ENCODE measurements at places on chromosomes 1 and 21.

DNA sequence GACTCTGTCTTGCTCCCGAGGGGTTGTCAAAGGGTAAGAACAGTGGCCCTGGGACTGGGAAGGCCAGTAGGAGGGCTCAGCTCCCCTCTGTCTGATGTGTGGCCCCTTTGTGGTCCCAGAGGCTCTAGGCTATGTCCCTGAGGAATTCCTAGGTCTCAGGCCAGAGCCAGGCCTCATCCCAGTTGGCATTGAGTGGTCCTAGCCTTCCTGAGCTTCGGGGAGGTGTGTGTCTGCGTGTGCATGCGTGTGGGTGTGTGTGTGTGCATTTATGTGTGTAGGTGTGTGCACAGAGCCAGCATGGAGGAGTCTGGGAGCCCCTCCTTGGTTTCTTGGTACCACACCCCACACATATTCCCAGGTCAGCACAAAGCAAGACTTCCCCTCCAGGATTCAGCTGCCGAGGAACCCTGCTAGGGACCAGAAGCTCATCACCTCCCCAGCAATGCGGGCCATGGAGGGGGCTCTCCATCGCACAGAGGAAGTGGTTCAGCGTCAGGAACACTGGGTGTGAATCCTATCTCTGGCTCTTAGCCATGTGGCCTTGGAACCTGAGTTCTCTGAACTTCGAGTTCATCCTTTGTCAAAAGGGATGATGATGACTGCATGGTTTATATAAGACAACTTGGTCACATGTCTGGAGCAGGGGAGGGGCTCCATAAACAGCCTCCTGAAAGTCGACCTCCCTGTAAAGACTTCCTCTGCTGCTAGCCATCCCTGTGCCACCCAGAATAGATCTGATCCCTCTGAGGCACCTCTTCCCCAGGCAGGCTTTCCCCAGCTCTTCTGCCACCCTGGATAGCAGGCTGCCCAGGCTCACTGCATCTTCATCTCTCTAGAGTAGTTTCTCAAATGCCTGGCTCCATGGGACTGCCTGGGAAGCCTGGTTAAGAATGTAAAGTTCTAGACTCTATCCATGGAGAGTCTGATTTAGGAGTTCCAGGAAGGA is 8.3 kb upstream of the EPS8L3 start:
- no peak for DNase-seq

- DNase-seq: no peak
These were observed 429.3 kb upstream of the RUNX1 start for GRCh38 chr21:35478161-35479064.

- DNase-seq: no peak
These were observed 3.9 kb downstream of the ID3 start for GRCh38 chr1:23555270-23555985.

DNA sequence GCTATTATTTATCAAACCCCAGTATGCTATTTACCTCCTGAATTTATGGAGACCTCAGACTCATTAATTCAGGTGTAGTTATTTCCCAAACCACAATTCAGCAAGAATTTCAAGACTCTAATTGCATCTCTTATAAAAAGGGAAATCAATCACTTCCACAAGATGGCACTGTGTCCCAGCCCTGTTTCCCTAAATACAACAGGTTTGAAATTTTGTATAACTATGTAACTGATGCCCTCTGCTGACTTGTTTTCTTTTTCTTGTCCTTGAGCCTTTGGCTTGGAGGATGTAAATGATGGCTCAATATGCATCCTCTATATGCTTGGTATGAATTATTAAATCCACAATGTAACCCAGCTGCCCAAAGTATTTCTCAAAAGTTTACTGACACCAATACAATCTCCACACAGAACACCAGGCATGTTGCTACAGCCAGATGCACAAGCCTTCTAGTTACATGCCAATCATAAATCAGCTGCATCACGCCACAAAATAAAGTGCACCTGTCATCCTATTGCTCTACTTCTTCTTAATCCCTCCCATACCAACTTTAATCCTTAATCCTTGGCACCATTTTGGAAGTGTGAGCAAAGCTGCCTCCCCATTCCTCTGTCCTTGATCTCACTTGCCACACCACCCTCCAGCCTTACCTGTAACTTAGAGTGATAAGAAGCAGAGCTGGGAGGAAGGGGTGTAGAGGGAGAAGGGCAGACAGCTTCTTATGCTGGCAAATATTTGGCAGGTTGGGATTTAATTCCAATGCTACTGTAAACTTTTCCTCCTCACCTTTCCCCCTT is 9.0 kb downstream of the C1orf105 start:
- DNase-seq: peak; percentile 26

DNA sequence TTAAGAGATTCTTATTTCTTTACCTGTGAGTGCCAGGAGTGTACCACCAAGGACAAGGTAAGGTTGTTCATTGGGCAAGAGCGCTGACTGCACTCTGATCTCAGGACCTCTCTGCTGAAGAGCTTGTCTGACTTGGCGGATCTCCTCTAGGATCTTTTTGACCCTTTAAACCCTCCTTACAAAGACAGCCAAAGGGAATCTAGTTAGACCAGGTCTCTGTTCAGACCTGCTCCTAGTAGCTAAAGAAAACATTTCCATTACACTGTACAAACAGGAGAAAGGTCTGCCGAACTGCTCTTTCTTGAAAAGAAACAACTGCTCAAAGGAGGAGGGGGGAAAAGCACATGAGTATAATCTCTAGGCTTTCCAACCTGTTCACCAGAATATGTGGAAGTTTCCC is 49.3 kb downstream of the SMYD2 start:
- no peak for DNase-seq

- no peak for DNase-seq
These were observed 2.4 kb upstream of the THEM5 start for GRCh38 chr1:151855933-151856332.

- no peak for DNase-seq
These were observed 4.4 kb downstream of the DVL1 start for GRCh38 chr1:1344655-1345361.

GRCh38 chr1:3159121-3159520 is 90.1 kb downstream of the PRDM16 start:
- DNase-seq: no peak

- no peak for DNase-seq
These were observed 12.7 kb upstream of the B3GALNT2 start for GRCh38 chr1:235516862-235517446.

- no peak for DNase-seq
These were observed 9.6 kb downstream of the DUSP23 start for GRCh38 chr1:159790237-159790917.

DNA sequence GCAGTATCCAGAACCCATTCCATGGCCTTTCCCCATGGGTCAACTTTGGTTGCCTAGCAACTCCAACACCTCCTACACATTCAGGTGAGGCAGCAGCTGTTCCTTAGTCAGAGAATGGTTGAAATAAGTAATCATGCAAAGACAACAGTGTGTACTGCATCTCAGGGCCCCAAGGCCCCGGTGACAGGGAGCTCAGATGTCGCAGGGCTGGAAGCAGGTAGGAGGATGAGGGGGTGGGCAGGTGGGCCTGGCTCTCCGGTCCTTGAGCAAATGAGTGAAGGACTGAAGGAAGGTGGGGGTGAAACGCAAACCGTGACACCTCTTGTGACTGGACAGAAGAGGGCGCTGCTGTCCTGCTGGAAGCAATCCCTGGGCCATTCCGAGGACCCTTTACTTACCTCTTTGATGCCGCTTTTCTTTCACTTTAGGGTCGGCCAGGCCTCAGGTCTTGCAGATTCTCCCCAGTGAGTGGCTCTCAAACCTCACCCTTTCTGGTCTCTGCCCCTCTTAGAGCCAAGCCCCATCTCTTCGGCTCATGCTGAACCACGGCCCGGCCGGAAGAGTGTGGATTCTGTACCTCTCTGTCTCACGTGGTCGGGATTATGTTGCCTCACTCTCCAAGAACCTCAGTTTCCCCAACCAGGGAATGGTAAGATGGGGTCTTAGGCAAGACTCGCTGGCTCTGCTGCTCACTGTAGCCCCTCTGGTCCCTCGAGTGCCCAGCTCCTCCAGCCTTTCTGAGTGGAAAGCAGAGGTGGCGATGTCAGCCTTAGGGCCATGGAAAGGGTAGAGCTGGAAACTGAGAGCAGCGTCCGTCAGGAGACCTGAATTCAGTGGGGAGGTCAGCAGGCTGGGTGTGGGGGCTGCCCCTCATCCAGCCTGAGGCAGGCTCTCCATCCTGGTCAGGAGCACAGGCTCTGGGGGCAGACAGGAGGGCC is 5.6 kb upstream of the KCNA10 start:
- DNase-seq: peak; percentile 32

GRCh38 chr1:201205036-201205435 is 14.4 kb downstream of the IGFN1 start:
- no peak for DNase-seq

DNA sequence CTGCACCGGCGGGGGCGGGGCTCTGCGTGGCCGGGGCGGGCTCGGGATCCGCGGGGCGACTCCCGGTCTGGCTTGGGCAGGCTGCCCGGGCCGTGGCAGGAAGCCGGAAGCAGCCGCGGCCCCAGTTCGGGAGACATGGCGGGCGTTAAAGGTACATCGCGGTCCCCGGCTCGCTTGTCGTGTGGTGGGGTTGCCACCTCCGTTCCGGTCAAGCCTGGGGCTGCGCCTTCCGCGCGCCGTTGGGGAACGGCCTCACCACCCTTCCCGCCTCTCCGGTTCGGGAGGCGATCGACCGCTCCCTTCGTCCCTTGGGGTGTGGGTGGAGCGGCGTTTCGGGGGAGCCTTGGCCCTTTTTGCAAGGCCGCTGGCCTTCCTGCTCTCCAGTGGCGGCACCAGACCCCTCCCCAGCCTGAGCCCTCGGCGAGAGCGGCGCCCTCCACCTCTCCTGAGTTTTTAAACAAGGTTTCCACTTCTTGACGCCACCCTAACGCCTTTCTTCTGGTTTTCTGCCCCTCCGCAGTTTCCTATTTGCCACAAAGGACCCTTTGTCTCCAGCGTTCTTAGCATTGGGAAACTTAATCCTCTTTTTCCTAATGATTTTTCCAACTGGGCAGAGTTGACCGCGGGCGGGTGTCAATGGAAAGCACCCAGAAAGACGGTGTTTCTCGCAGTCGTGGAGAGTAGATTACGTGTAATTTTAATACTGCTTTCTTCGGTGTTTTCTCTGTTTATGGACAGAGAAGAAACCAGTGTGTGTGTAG is at the start of the genes LEPR and LEPROT:
Gene LEPR (plus strand): TSS at position 79 of the 761 bp plus-strand sequence. CDS start 144,898 bp downstream, outside the sequence.
Gene LEPROT (plus strand): TSS at position 79 of the 761 bp plus-strand sequence. CDS start 57 bp downstream, at position 136.
- no peak for DNase-seq

DNA sequence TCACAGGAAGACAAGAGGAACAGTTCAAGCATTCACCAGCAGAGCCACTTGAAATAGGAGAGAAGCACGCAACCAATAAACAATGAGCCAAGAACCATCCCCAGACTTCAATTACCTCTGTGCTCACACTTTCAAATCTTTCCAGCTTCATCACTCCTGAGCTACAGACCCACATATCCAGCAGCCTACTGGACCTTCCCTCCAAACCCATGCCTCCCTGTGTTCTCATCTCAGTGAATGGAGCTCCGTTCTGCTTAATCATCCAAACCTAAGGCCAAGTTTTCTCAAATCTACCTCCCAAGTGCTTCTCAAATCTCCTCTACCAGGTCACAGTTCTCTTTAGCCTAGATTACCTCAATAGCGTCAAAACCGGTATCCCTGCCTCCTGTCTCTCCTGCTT is 3.7 kb downstream of the PEF1 start:
- no peak for DNase-seq

DNA sequence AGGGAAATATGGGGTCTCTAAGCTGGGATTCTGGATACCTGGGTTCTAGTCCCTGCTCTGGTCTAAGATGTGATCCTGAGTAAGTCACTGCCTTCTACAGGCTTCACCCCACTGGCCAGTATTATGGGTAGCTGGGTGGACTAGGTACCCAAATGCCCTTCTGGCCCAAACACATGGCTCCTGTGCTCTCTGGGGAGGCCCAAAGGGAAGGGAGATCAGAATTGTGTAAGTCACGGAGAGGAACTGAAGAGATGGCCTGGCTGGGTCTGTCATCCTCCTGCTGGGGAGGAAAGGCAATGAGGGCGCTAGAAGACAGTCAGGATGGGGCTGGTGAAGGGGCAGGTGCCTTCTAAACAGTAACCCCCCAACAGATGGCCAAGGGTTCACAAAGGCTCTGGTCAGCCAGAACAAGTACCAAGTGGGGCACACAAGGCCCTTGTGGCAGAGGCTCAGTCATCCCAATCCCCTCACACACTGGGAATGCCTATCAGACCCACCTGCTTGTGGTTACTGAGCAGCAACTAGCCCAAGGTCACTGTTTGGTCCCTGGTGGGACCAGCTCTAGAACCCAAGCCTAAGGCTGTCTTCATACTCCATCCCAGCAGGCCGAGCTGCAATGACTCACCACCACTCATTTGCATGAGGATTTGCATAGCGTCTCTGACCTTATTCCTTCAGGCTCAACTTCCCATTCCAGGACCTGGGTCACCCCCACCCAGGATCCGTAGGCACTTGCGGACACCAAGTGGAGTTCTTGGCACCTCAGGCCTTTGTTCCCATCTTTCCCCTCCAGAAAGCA is 9.2 kb downstream of the MEF2D start:
- DNase-seq: no peak

- DNase-seq: no peak
These were observed 431.0 kb downstream of the DPYD start for GRCh38 chr1:97489834-97490233.

GRCh38 chr21:43340491-43341377 is 86.2 kb downstream of the SIK1 start:
- DNase-seq: no peak

- DNase-seq: no peak
These were observed 14.0 kb upstream of the LORICRIN start for GRCh38 chr1:153245466-153245865.

DNA sequence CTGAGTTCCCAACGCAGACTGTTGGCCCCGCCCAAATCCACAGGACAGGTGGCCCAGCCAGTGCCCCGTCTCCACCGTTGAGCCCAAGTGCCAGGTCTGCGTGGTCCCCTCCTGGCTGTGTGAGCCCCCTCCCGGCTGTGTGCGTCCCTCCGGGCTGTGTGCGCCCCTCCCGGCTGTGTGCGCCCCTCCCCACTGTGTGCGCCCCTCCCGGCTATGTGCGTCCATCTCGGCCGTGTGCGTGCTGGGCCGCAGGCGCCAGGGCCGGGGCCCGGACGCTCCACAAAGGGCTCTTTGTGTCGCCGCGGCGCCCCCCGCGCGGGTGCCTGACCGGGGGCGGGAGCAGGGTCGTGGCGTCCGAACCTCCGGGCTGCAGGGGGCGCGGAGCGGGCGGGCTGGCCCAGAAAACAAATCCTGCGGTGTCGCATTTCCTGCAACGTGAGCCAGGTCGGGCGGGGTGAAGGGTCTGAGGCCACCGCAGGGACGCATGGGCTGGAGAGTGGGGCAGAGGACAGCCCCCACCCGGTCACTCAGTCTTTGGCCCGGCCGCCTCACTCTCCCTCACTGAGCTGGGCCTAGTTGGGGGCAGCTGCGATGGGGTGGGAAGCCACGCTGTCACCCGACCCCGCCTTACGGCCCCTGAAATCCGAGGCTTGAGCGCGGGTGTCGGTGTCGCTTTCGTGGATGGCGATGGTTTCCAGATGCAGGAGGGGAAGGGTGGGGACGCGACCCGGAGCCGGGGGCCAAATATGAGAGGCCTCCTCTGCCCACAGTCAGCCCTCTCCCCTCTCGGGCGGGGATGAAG is 18.8 kb downstream of the TNFRSF25 start:
- DNase-seq: no peak

Measured in activated gamma-delta T cell treated with Interleukin-2 at 50 U/mL for 16 hours (primary cell).